EH (cell line): ENCODE measurements at places on chromosomes 6 and 20.

GRCh38 chr20:24303393-24304170, 165.8 kb upstream of the SYNDIG1 start:
- peak; percentile 14 for DNase-seq

DNA sequence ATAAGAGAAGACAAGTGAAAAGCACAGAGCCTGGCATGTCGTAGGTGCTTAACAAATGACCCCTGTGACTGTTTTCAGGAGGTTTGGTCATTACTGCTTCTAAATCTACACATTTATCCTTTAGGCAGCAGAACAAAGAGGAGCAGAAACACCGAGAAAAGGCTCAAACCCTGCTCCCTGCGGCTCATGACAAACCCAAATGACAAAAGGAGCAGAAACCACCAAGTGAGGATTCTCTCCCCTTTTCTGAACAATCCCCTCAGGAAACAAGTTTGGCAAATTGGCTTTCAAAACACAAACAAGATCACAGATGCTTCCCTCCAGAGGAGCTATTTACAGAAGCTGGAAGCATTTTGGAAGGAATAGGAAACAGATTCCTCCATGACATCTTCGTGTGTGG, 15.8 kb upstream of the SIRPG start:
- DNase-seq, result no peak

DNA sequence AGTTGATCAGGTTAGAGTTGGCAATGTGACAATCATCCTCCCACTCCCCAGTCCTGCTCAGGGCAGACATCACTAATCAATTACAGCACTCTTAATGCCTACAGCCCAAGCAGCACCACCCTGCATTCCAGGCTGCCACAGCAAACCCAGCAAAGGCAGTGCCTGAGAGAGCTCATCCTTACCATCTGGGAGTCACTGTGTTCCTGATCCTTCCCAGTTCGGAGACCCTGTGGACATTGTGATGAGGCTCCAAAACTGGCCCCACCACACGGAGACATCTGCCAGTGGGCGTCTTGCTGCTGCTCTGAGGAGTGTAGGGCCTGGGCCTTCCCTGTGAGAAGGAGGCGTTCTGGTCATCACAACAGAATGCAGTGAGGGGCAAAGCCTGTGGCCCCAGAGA, 216.5 kb upstream of the CST7 start:
- DNase-seq, result no peak

- peak; percentile 87 for DNase-seq
Observed at GRCh38 chr20:50193199-50193835, 2.7 kb downstream of the CEBPB start.

DNA sequence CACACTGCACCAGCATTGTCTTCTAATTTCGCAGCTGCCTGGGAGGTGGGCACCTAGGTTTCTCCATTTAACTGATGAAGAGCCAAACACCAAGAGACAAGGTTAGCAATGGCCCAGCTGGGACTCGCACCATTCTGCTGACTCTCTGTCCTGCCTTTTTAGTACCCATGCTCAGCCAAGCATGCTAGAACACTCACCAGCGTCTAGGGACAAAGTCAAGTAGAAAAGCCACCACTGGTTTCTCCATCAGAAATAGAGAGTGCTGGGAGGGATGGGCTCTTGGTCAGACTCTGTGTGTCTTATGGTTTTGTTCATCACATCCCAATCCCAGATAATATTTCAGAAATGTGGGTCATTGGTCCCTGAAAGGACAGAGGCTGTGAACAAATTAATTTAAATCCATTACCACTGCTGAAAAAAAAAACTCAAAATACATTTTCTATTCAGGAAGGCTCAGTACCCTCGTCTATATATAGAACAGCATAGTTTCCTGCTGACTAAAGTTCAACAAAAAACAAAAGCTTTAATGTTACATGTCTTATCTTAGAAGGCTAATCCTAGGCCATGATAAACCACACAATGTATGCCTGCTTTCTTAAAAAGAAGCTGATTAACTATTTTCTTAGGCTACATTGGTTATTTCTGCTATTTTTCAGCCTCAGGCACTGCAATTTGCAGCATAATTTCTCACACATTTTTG, 111.0 kb downstream of the TBC1D7 start:
- DNase-seq, result peak; percentile 77

DNA sequence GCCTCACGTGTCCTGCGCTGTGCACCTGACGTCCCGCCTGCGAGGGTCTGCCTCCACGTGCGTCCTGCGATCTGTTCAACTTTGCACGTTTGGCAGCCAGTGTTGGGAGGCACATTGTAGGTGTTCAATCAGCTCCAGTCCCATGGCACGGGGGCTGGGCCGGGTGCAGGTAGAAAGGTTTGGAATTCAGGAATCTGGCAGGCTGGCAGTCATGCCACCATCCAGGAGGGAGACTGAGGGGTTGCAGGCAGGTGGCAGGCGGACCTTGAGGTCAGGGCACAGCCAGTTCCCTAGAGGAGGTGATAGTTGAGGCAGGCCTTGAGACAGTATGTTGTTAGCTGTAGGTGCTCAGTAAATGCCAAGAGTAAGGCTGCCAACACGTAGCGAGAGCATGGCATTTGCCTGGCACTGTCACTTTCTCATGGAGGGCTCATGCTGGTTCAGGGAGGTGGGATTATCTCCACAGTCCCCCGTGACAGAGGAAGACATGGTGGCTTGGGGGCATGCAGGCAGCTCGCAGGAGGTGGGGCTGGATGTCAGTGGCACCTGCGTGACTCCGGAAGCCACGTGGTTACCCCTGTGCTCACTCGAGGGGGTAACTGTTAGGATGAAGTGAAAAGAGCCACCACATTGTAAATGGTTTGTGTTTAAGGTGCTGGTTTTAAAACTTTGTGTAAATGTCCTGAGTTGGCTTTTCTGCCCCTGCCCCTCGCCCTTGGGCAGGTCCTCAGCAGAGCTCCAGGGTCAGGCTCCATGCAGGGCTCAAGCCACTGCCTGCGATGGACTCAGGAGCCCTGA, 111.8 kb upstream of the FRMD1 start:
- DNase-seq, result no peak

- DNase-seq, result no peak
Observed at GRCh38 chr6:143755301-143755744, 77.6 kb downstream of the PHACTR2 start.

DNA sequence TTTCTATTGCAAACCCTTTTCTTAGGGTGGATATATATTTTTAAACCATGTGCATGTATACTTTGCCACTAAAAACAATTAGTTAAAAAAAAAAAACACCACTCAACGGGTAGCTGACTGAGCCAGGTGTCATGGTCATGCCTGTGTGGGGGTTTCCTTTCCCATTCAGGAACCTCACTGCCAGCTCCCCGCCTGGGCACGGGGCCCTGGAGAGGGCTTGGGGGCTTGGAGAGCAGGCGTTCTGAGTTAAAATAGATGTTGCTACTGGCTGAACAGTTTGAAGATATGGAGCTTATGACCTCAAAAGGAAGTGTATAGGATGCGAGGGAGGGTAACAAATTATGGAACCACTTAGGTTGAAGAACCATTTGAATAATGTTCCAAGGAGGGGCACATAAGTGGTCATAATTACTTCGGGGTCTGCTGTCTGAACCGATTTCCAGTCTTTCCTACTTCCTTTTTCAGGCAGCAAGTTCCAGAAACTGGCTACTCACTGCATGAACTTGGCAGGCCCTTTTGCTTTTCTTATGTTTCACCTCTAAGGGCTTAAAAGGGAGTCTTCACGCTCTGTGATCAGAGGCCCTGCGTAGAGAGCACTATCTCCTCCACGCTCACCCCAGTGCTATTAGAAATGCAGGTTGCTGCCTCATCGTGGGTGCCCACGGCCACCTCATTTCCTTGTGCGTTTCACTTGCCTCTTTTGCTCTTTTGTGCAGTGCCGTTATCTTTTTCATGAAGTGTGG, 9.9 kb downstream of the STX16 start:
- no peak for DNase-seq

- DNase-seq, result no peak
Observed at GRCh38 chr6:109239160-109239559, 143.1 kb downstream of the CD164 start.

DNA sequence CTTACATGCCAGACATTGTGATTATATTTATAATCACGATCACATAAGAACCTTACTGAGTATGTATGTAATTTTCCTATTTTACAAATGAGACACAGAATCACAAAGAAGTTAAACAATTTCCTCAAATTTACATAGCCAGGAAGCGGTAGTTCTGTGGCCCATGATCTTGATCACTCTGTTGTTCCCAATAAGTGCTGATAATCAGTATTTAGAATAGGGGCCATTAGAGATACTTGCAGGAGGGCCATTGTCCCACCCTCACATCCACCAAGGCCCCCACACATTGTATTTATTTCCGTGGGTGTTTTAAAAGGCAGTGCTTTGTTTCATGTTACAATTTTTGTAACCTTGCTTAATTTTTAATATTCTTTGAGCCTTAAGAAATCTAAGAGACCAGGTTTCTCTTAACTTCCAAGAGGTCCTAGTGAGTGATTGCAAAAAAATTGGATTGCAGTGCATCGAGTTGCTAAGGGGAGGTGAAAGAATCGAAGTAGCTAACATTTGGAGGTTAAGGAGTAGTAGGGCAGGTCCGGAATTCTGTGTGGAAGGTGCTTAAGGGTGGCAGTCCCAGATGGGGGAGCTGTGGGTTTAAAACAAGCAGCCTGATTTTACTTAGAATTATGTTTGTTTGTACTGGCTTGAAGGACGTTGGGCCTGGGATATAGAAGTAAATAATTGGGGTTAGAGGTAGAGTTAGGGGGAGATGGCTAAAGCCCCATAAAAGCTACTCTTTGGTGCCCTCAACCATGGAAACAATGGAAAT, 339.4 kb downstream of the CDKAL1 start:
- peak; percentile 25 for DNase-seq

GRCh38 chr6:141990840-141991239, 141.9 kb upstream of the GJE1 start:
- no peak for DNase-seq

DNA sequence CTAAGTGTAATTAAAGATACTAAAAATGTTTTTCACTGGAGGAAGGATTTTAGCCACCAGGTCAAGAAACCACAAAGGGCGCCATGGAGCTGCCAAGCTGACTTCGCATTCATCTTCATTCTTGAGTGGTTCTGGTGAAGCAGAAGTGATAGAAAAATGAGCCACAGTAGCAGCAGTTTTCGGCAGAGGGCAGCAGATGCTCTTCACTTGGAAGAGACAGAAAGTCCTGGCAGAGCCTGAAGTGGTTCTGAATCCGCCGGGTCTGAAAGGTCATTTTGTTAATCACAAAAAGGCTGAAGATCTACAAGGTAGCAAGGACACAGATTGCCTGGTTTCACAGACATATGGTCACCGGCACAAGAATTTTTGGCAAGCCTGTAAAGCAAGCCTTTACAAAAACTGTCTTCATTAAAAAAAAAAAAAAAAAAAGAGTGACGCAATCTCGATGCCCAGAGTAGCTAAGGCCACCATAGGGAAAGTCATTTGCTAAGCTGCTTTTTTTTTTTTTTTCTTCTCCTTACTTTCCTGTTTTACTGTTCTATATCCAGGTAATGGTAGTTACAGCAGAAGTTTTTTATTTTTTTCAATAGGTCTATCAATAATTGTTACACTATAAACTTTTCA, 345.1 kb upstream of the AGPAT4 start:
- DNase-seq, result peak; percentile 58

DNA sequence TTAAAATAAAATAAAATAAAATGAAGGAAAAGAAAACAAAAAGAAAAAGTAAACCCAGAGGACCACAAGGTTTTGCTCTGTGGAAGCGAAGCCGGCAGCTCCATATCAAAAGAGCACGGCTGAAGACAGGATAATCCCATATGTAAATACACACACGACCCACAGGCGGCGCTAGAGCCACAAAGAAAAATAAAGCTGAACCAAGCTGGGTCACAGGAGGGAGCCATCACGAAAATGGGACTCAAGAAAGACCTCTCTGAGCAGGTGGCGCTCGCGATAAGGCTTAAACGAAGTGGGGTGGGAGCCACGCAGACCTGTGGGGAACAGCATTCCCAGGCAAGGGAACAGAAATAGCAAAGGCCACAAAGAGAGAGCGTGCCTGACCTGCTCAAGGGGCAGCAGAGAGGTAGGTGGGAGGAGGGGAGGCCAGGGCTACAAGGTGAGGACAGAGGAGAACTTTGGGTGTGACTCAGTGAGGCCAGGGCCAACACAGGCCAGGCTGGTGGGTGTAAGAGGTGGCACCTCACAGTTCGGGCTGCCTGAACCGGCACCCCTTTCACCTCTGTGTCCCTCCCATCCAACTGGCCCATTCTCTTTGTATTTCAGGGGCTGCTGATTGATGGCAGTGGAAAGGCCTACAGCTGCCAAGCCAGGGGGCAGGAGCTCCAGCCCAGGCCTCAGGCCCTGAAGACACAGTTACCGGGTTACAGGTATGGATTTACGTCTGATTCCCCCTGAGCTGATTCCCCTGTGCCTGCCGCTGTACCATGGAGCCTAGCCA, 26.0 kb downstream of the PTGIS start:
- DNase-seq, result peak; percentile 78

DNA sequence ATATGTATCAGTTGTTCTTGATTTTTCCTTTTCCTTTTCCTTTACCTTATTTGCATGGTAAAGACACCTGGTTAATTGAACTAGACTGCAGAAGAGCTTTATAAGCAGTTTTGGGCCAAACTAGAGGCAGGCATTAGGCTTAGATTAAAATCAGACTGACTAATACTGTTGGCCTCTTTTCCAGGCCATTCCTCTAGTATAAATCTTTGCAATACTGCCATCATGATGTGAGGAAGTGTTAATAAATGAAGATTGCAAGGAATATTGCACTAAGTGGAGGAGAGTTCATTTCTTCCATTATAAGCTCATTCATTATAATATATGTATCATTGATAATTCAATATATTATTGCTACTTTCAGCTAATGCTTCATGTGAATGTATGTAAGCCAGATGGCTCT, 163.8 kb downstream of the MMUT start:
- peak; percentile 29 for DNase-seq

DNA sequence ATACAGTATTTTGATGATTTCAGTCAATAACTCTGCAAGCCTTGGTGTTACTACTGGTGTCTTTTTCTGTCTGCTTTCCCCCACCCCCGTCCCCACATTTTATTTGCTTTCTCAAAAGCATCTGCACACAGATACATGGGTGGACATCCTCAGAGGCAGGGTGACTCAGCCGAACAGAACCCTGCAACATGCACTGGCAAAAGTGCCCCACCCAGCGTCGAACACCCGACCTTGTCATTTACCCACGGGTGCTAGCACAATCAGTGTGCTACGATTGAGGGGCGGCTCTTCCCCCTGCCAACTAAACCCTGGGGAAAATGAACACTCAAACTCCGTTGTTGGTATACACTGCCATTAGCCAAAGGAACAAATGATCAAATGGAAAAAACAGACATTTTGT, 115.9 kb upstream of the NAA20 start:
- DNase-seq, result no peak

DNA sequence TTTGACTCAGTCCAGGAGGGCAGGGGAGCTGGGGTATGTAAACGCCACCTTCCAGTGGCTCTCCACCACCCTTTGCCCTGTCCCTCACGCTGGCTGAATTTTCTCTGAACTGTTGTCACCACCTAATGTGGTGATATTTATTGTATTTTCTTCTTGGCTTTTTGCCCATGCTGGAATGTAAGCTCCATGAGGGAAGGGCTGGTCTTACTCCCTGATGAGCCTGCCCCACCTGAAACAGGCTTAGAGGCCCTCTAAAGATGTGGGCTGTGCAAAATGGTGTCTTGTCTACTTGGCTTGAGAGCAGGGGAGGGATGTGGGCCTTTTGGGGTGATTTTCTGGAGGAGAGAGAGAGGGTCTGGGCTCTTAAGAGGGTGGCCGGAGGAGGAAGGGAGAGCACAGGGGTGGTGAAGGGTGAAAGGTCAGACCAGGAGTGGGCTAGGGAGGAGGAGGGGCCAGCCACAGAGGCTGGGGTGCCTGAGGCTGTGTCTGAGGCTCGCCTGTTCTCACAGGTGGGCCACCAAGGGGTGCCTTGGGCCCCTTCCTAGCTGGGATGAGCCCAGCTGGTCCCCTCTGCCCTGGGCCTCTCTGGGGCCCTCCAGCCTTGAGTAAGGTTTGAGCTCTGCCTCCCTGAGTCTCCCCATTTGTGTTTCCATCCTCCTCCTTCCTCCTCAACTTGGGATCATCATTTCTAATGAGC, 37.3 kb downstream of the SPDEF start:
- no peak for DNase-seq
